Amniotic epithelial cell (primary cell): ENCODE measurements at places on chromosomes 3 and 15.

DNA sequence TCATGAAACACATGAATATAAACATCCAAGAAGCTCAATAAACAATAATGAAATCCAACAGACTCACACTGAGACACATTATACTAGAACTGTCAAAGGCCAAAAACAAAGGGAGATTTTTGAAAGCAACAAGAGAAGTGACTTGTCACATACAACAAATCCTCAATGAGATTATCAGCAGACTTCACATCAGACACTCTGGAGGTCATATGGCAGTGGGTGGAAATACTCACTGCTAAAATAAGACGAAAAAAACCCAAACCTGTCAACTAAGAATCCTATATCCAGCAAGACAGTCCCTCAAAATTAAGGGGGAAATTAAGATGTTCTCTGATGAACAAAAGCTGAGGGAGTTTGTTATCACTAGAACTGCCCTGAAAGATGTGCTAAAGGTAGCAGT is 125.4 kb upstream of the MELTF start:
- DNase-seq, result no peak

DNA sequence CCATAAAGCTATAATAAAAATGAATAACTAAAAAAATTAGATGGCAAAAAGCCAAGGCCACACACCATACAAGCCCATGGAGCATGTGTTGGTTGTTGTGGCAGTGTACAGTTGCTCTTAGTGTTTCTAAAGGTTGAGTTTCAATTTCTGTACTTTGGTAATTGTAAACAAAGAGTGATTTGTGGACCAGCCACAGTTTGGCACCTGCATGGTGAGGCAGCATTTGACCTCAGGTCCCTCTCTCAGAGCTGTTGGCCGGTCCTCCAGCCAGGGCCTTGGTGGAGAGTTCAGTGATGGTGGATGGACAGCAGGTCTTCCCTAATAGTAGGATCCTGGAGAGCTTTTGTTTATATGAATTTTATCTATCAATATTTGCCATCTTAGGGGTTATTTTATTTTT is 5.6 kb downstream of the ACAD9 start:
- no peak for DNase-seq

- DNase-seq, result peak; percentile 84
Observed at GRCh38 chr3:31934018-31934417, 47.0 kb downstream of the OSBPL10 start.

- peak; percentile 91 for DNase-seq
Observed at GRCh38 chr3:30347679-30348216, 258.7 kb upstream of the TGFBR2 start.

GRCh38 chr3:49745986-49746385 is 22.2 kb upstream of the GMPPB start:
- peak; percentile 17 for DNase-seq

- peak; percentile 78 for DNase-seq
Observed at GRCh38 chr3:30775040-30775439, 119.4 kb downstream of the GADL1 start.

DNA sequence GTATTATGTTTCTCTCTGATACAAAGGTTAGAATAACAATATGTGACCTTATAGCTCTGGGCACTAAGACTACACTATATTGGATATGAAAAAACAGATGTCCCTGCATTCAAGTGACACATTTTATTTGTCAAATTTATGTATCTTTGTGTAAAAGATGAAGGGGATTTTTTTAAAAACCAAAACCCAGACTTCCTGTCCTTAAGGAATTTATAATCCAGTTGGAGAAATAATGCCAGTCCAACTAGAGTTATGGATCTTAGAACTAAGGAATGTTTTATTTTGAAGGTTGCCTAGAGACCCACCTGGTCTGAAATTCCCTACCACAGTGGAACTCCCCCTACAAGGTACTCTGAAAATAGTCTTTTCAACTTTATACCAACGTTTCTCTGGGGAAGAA is 33.3 kb upstream of the PIK3CB start:
- DNase-seq, result no peak

DNA sequence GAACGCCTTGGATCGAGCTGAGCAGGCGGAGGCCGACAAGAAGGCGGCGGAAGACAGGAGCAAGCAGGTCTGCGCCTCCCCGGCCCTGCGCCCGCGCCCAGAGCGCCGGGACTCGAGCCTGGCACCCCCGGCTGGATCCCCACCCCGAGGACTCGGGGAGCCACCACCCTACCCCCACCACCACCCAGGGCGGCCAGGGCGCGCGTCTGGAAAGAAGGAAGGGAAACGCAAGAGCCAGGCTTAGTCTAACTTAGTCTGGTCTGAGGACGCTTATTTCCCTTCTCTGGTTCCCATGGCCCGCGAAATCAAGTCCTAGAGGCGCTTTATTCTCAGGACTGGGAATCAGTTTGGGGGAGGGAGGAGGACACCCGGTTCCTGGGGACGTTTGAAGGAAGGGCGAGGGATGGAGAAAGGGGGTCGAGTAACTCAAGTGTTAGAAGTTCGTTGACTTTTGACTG is 359 bp downstream of the TPM1 start:
- no peak for DNase-seq

DNA sequence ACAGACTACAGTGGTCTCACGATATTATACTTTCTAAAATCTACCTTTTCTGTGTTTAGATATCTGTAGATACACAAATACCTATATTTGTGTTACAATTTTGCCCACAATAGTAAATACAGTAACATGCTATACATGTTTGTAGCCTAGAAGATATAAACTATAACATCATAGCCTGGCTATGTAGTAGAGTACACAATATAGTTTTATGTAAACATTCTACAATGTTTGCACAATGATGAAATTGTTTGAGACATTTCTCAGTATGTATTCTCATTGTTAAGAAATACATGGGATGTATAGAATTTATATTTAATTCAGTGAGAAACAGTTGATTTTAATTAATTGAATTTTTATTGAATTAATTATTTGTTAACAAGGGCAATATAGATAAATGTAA is 1367.0 kb downstream of the OTOL1 start:
- no peak for DNase-seq

- peak; percentile 53 for DNase-seq
Observed at GRCh38 chr15:64895285-64896065, 16.2 kb upstream of the ANKDD1A start.

DNA sequence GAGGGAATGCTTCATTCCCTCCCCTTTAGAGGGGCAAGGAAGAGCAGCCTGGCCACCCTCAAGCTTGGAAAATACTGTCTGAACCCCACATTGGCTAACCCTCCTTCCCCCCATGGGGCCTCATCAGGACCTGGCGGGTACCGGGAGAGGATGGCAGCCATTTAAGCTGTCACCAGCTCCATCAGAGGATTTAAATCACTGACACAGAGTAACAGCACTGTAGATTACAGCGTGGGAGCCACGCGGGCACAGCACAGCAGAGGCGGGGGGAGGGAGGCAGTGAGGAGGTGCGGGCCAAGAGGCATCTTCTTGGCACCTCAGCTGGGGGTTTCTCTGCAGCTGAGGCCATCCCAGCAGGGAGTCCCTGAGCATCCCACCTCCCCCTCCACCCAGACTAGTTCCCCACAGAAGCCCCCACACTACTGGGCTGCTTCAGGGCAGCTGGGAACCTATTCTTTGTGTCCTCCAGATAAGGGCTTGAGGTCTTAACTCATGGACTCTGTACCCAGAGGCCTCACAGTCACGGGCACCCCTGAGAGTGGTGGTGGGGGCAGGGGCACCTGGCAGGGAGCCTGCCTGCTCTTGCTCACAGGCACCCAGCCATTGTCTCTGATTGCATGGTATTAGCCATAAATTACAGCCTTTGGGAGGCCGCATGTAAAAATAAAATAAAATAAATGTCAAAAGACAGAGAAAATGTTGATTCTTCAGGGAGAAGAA is 21.9 kb upstream of the CACNA2D2 start:
- DNase-seq, result no peak

- DNase-seq, result peak; percentile 54
Observed at GRCh38 chr3:5021116-5022092, 42.2 kb downstream of the BHLHE40 start.

DNA sequence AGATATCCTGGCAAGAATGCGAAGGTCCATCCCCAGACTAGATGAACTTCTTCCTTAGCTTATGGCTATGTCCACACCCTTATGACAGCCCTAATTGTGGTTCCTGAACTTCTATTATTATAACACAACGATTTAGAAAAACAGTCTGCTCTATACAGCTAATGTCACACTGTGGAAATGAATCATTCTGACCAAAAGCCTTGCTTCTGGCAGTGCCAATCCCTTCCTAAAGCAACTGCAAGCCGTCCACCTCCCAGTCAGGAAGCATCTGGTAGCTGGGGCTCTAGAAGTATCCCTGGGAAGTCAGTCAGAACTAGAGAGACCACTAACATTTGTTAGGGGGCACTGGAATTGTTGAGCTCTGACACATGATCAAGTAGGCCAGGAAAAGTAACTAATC is 45.0 kb downstream of the MYO5A start:
- DNase-seq, result peak; percentile 44

DNA sequence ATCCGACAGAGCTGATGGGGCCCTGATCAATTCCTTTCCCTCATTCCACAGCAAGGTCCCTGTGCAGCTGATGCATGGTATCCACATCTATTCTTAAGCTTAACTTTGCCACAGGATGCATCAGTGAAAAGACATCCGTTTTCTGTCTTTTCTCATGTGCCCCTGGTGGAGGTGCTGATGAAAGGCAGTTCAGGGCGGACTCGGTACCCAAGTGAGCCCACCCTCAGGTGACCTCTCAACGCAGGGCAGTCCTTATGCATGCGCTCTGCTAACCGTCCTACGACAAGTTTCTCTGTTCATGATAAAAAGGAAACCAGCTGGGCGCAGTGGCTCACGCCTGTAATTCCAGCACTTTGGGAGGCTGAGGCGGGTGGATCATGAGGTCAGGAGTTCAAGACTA is 251.4 kb downstream of the ADAMTS17 start:
- no peak for DNase-seq

GRCh38 chr3:167882057-167882667 is 146.6 kb downstream of the SERPINI1 start:
- DNase-seq, result peak; percentile 60

DNA sequence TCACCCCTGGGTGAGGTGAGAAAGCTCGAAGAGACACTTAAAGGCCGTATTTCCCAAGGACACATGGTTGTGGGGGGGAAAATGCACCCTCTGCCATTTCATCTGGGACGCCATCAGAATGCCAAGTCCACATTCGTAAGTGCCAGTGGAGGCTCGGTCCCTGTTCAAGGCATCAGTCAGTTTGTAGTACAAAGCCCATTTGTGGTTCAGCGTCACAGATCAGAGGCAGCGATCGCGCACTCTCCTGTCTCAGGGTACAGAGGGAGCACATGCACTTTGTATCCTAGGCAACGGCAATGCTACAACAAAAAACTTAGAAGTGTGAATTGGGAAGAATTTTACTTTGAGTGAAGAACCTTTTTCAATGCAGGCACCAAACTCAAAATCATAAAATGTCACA is 27.2 kb downstream of the SEMA6D start:
- no peak for DNase-seq

- no peak for DNase-seq
Observed at GRCh38 chr3:188931531-188931930, 240.2 kb upstream of the TPRG1 start.

- DNase-seq, result no peak
Observed at GRCh38 chr3:43249405-43249804, 36.9 kb upstream of the SNRK start.

DNA sequence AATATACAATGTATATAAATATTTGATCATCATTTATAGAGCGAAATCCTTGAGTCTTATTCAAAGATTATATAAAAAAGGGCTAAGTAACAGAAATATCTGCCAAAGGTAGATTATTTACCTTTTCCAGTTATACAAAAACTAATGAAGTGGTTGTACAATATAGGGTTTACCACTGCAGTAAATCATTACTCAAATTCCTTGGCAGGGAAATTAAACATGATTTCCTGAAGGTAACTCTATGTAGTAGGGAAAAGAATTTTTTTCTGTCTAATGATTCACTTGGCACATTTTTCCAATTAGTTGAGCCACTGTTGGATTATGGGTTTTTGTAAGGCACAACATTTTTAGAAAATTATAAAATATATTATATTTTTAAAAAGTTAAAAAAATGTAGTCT is 129.6 kb downstream of the NR2F2 start:
- no peak for DNase-seq

DNA sequence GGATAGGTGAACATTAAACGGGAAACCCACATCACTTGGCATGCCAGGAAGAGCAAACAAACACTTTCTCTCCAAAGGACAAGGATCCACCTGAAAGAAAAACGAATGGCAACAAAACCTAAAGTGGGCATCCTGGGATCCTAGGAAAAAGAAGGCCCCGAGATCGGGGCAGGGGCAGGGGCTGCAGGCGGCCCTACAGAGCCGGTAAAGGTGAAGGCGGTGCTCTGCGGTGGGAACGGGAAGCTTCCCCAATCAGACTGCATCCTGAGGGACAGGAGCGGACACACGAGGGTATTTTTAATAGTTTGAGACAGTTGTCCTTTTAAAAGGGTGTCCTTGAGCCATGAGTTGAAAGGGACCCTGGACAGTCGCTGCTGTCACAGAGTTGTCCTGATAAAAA is 24.9 kb upstream of the GABRA5 start:
- no peak for DNase-seq

- DNase-seq, result no peak
Observed at GRCh38 chr3:152434142-152434541, 165.4 kb downstream of the MBNL1 start.

GRCh38 chr15:57551715-57552677 is 39.7 kb upstream of the MYZAP start:
- peak; percentile 76 for DNase-seq

DNA sequence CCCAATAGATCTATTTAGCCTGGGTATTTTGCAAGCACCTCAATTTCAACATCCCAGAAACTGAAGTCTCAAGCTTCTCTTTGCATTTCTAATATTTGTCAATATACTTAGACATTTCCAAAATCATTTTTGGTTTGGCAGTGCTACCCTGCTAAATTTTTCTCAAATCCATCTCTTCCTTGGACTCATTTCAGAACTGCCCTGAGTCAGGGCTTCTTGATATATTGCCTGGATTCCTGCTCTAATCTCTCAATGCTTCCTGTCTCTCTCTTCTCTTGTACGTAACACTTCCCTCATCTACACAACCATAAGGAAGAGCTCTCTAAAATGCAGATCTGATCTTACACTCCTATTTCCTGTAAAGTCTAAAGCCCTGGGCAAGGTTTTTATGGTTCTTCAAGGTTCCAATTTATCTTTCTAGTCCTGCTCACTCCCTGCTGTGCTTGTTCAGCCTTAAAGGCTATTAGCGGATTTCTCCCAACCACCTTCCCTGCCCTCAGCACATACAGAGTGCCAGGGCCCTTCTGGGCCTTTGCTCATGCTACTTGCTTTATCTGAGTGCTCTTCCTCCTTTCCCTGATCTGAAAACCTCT is 53.0 kb upstream of the MME start:
- peak; percentile 94 for DNase-seq

DNA sequence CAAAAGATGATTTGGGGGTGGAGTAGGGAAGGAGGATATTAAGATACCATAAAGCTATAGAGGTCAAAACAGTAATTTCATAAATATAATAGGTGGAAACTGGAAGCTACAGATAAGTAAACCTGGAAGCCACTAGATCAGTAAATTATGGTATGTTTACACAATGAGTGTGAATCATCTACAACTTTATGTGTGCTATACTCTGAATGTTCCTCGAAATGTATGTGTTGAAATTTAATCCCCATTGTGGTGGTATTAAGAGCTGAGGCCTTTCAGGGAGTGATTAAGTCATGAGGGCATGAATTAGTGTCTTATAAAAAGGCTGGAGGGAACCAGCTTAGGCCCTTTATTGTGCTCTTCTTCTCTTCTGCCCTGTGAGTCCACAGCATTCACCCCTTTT is 25.2 kb downstream of the EOMES start:
- DNase-seq, result peak; percentile 49
